ENCODE measurements at places on chromosomes 13 and 19.

- DNase-seq, result no peak
Observed at GRCh38 chr13:83327091-83327490, 555.2 kb downstream of the SLITRK1 start.

- peak; percentile 94 for DNase-seq
Observed at GRCh38 chr19:57888560-57889231, at the start of gene ZNF814. Gene ZNF814, minus strand, starts transcription at chr19:57889037. Its CDS starts 235 bp downstream, at chr19:57888802.

- no peak for DNase-seq
Observed at GRCh38 chr13:50839828-50840227, 3.7 kb downstream of the DLEU7 start.

DNA sequence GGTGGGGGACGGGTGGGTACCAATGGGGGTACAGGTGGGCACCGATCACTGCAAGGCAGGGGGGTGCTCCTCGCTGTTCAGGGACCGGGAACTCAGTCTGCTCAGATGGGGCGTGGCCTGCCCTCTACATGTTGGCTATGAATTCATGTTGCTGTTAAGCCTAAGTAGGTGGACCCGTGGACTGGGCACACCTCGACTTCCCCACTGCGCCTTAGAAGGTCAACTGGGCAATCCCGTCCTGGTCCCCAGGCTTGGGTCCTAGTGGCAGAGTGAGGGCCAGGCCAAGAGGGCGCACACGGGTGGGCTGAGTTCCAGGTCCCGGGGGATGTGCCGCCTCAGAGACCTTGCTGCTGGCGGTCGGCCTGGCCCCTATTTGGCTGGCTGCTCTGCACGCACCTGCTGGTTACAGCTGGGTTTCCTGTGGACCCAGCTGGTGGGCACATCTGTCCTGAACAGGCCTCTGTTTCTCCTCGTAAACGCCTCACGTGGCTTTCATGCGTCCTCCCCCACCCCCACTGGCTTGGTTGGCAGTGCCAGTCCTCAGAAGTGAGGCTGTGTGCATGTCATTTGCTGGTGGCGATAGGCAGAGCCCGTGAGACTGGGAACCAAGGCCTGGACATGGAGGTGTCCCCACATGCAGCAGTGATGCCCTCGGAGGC lies 13.5 kb upstream of the ZNF554 start:
- DNase-seq, result no peak

DNA sequence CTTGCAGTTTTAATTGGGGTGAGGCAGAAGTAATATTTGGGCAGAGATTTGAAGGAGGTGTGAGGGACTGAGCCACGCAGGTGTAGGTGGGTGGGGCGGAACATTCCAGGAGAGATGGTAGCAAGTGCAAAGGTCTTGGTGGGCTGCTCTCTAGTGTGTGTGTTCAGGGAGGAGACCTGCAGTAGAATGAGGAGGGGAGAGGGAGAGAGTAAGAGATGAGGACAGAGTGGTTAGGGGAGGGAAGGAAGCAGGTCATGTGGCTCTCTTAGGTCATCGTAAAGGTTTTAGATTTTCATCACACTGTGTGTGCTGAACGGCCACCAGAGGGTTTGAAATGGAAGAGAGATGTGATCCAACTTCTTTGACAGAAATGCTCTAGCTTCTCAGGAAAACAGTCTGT lies 33.5 kb downstream of the WASF3 start:
- no peak for DNase-seq

DNA sequence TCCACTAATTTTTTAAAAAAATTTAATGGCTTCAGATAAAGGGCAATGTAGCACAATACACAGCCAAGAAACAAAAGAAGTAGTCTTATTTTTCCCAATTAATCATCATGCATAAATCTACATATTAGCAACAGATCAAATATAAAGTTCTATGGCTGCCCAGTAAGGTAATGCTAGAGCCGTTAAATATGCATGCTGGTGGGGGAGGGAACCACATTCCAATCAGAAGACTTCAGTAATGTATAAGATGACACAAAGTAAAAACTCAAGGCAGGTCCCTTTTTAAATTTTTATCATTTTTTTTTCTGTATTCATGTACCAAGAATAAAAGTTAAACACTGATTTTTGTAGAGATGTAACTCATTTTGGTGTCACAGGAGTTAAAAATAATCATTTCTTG lies 62.0 kb downstream of the MPHOSPH8 start:
- DNase-seq, result no peak

DNA sequence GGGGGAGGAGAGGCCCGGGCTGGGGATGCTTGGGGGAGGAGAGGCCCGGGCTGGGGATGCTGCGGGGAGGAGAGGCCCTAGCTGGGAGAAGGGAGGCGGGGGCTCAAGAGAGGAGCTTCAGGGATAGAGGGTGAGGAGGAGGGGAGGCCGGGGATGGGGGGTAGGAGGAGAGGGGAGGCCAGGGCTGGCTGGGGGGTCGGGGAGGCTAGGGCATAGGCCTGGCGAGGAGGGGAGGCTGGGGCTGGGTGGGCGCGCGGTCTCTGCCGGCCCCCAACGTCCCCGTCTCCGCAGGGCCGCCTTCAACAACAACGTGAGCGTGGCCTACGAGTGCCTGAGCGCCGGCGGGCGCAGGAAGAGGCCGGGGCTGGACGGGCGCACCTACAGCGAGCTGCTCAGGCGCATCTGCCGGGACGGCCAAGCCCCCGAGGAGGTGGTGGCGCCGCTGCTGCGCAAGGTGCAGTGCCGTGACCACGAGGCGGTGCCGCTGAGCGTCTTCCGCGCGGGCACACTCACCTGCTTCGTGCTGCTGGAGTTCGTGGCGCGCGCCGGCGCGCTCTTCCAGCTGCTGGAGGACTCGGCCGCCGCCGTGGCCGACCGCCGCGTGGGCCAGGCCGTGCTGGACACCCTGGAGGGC lies 11.4 kb downstream of the TPGS1 start:
- no peak for DNase-seq

DNA sequence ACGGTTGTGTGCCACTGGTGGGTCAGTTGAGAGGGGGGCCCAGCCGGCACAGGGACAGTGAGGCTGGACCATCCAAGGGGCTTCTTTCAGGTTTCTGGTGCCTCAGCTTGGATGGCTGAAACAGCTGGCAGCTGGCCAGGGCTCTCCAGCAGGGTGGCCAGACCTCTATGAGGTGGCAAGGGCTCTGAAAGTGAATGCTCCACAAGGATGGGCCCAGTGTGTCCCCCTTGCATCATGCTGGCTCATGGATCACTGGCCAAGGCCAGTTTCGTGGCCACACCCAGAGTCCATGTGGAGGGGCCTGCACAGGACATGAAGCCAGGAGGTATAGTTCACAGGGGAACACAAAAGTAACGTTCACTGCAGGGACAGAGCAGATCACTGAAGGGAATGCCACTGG lies 49.6 kb downstream of the CDADC1 start:
- no peak for DNase-seq

- no peak for DNase-seq
Observed at GRCh38 chr13:57123681-57124080, 17.0 kb upstream of the PRR20A start.

GRCh38 chr13:27601803-27602202 lies 18.5 kb downstream of the LNX2 start:
- DNase-seq, result no peak

DNA sequence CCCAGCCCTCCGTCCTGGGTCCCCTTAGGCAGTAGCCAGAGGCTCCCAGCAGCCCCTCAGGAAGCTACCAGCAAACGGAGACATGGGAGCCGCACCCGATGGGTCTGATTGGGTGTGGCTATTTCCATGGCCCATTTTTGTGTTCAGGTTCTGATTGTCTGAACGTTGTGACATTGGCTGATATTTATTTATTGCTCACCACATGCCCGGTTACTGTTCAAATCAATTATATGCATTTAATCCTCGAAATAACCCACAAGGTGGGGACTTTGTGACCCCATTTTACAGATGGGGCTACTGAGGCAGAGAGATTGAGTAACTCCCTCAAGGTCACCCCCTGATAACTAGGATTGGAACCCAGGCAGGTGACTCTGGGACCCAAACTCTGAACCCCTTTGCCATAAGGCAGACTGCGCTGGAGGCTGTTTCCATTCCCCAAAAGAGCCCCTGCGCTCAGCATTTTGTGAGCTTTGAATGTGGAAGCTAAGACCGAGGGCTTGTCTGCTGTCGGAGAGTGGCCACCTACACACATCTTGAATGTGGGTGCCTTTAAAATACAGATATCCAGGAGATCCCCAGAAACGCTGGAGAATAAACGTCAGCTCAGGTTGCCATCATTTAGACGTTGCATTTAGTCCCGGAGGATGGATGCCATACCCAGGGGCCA lies 13.6 kb upstream of the MCF2L start:
- no peak for DNase-seq

All from HL-60 (cell line).